ENCODE measurements at places on chromosomes 1 and 21.
A peak's percentile ranks its signal among the peaks of the same experiment; 100 is the strongest.

- DNase-seq: no peak
These were observed 28.0 kb upstream of the IFNGR2 start for GRCh38 chr21:33375101-33375644.

DNA sequence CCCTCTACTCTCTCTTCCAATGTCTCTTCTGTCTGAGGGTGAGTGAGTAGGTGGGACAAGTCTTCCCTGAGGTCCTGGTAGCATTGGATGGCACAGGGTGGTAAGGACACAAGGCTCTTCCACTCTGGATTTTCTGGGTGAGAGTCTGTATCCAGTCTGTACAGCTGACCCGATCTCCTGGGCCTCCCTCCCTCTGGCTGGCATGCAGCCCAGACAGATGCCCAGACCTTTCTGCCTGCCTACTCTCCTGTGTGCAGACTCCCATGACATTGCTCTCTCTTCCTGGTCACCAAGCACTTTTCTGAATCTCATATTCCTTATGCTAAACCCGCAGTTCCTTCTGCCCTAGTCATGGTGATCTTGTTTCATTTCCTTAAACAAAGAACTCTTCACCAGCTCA, 100.3 kb downstream of the GRIK3 start:
- no peak for DNase-seq

- no peak for DNase-seq
These were observed 26.1 kb downstream of the IQGAP3 start for GRCh38 chr1:156546267-156546666.

- DNase-seq: no peak
These were observed 105.6 kb upstream of the USH2A start for GRCh38 chr1:216528816-216529215.

DNA sequence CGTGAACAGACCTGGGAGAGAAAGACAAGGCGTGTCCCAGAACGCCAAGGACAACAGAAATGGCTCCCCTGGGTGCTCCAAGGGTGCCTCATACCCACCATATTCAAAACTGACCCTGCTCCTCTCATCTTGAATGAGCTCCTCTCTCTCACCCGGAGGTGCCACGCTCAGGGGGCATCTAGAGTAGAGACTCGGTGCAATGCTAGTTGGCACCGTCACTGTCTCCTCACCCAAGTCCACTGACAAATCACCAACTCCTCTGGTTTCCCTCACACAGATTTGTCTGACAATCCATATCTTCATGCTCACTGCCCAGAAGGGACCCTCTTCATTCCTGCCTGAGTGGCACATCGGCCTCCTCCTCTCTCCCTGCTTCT, 5.0 kb downstream of the TMEM125 start:
- no peak for DNase-seq

DNA sequence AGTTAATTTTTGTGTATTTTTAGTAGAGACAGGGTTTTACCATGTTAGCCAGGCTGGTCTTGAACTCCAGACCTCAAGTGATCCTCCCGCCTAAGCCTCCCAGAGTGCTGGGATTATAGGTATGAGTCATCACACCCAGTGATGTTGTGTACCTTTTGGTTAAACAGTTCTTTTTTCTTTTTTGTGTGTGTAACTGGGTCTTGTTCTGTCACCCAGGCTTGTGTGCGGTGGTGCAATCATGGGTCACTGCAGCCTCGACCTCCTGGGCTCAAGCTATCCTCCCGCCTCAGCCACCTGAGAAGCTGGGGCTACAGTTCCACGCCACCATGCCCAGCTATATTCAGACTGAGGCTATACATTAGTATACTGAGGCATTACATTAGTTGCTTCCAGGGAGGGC, 37.8 kb downstream of the GABPB2 start:
- DNase-seq: peak; percentile 12

DNA sequence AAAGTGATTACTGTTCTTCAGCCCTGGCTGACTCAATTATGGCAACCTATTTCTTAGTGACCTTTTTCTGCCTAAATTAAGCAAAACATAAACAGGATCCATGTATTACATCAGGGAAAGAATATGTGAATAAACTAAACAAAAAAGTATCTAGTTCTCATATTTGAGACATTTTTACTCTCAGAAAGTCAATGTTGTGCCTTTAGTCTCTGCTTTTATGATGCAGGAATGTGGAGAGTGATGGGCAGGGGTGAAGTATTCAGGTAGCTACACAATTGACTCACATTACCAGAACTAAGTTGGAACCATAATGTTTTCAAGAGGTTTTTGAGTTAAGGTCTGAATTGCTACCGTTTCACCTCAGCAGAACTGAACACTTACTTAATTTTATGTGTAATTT, 462.7 kb upstream of the CXADR start:
- no peak for DNase-seq

DNA sequence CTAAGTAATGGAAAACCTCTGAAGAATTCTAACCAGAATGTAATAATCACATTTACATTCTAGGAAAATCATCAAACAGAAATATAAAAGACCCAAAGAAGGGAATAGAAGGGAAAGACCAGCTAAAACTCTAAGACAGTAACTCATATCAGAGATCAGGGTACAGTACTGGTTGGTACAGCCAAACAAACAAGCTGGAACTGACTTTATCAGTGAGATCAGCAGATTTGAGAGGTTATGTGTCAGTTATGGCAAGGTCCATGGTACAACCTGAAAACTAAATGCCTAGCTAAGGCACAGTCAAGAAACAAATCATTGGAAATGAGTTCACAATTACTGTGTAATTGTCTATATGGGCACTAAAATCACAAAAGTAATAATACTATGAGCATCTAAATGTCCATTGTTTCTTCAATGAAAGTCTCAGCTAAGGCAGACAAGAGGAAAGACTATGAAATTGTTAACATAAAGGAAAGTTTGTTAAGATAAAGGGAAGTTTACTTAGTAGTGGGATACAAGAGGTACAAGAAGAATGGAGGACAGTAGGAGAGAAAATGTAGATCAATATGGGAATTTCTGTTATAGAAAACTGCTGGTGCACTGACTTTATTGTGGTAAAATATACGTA, 75.8 kb downstream of the TRIM33 start:
- DNase-seq: no peak

GRCh38 chr1:116852910-116853309, 56.8 kb upstream of the PTGFRN start:
- DNase-seq: peak; percentile 91

- no peak for DNase-seq
These were observed 219.9 kb downstream of the TRABD2B start for GRCh38 chr1:47777322-47777721.

GRCh38 chr1:119731741-119732430, 20.2 kb downstream of the PHGDH start:
- no peak for DNase-seq

DNA sequence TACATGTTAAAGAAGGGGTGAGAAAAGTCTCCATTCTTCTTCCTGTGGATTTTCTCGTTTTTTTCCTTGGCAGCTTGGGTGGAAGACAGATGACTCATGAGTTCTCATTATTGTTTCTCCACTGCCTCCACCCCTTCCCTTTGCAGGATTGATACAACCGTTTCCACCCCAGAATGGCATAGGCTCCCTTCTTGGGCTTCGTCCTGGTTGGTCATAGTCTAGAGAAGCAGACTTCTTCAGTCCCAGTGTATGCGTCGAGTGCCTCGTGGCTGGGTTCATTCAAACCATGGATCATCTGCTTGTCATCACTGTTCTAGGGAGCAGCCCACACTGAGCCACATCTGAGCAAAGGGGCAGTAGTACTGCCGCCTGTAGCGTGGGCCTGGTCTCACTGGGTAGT, 13.7 kb downstream of the PTGFRN start:
- peak; percentile 62 for DNase-seq

- DNase-seq: peak; percentile 8
These were observed 847 bp downstream of the PSMD4 start for GRCh38 chr1:151255381-151255780.

DNA sequence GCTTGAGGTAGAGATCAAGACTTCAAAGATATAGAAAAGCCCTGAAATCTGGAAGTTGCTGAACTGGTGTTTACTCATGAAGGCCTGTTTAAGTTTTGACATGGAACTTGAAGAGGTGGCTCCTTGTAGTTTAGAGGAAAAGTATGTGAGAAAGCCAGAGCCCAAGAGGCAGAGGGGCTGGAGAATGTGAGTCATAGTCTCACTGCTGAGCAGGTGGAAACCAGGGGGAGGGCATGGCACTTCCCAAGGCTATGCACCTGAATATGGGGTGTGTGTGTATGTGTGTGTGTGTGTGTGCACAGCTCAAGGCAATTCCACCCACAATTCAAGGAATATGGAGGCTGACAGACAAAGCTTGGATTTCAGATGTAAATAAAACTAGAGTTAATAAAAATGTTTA, 46.8 kb upstream of the C1orf198 start:
- DNase-seq: no peak

DNA sequence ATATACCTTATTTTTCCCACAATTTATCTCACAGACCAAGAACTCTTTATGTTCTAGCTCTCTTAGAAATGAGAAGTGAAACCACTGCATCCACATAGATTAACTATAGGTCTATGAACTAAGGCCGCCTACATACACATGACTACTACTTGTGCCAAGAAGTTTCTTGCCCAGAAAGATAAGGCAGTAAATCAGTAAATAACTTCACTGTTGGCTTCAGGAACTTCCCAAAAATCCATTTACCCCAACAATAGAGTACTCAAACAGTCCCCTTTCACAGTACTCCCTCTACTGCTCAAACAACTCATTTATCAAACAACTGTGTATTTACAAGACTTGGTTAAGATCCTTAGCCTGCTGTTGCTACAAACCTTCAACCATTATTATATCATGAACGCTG, 96.5 kb downstream of the NME7 start:
- no peak for DNase-seq

- no peak for DNase-seq
These were observed 192.2 kb downstream of the ROR1 start for GRCh38 chr1:63966016-63966415.

DNA sequence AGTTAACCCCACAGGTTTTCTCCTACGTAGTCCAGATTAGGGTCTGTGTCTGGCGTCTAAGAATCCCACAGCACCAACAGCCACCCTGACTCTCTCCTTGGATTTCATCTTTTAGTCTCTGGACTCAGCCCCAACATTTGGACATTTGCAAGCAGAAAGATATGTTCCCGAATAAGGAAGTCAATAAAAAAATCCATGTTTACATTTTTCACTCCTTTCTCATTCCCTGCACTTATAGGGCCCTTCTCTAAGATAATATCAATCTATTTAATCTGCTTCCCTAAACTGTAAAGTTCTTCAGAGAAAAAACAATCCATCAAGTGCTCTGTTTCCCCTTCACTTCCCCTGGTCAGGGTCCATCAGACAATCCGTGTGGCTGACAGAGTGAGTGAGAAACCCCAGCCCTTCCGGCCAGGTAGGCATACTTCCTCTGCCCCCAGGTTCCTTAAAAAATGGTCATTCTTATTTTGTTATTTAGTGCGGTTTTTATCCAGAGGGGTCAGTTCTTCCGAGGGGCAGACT, 105.9 kb upstream of the CDC42BPA start:
- no peak for DNase-seq
